ENCODE measurements at places on chromosomes 12 and 14.

GRCh38 chr14:52108823-52109222 is 40.0 kb upstream of the NID2 start:
- DNase-seq = no peak

- no peak for DNase-seq
These were observed 51.2 kb downstream of the KCNH5 start for GRCh38 chr14:62994096-62994495.

- DNase-seq = no peak
These were observed 183.3 kb upstream of the KRR1 start for GRCh38 chr12:75694534-75695268.

DNA sequence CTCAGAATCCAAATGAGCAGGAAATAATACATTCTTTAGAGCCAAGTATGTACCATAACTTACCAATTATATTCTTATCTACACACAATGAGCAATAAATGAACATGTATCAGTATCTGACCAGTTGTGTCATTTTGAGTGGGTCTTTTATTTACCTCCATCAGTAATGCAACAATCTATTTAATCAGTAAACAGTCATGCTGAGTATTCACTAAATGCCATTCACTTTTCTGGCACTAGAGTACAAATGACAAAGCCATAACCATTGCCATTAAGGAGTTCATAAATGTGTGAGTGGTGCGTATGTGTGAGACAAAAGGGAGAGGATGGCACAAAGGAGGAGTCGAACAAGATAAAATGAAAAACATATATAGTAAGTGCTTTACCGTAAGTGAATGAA is 1.5 kb upstream of the STRAP start:
- no peak for DNase-seq

GRCh38 chr14:72518809-72519377 is 375.0 kb downstream of the DPF3 start:
- DNase-seq = no peak

DNA sequence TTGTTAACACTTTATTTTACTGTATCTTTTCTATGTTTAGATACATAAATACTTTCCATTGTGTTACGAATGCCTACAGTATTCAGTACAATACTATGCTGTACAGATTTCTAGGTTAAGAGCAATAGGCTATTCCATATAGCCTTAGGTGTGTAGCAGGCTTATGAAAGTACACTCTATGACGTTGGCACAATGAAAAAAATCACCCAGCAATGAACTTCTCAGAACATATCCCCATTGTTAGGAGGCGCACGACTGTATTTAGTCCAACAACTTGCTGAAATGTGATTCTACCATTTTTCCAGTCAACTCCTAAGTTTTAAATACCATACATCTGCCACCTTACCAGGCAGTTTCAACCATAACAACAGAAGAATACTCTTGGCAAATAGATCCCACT is 1.8 kb downstream of the PARP11 start:
- DNase-seq = no peak

DNA sequence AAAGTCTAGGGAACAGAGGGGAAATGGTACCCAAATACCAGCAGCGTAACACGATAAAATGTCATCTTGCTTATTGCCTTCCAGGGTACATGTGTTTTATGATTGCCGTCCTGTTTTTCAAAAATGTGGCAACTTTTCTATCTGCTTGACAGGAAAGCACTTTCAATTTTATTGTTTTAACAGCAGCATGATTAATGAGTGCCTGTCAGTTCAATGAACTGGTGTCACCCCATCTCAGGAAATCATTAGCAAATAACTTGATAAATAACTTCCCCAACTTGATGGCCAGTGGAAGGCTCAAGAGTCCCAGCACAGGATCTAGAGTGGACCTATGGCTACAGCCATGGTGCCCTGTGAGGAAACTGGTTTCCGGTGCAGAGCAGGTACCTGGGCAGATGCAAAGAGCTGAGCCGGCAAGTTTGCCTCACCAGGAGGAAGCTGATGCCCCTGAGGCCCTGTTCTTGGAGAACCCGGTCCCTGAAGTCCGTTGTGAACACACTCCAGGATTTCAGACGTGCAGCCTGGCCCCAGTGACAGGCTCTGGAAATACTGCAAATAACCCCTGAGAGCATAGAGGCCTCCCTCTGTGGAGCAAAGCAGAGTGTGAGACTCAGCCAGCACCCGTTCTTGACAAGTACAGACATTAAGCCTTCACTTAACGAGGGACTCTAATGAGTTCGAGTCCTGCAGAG is 173.5 kb upstream of the SFSWAP start:
- no peak for DNase-seq

- peak; percentile 5 for DNase-seq
These were observed 36.2 kb upstream of the MEG3 start for GRCh38 chr14:100789460-100790417.

- no peak for DNase-seq
These were observed 22.3 kb downstream of the CRADD start for GRCh38 chr12:93699271-93700145.

- DNase-seq = no peak
These were observed 144.6 kb downstream of the SUDS3 start for GRCh38 chr12:118521036-118521370.

DNA sequence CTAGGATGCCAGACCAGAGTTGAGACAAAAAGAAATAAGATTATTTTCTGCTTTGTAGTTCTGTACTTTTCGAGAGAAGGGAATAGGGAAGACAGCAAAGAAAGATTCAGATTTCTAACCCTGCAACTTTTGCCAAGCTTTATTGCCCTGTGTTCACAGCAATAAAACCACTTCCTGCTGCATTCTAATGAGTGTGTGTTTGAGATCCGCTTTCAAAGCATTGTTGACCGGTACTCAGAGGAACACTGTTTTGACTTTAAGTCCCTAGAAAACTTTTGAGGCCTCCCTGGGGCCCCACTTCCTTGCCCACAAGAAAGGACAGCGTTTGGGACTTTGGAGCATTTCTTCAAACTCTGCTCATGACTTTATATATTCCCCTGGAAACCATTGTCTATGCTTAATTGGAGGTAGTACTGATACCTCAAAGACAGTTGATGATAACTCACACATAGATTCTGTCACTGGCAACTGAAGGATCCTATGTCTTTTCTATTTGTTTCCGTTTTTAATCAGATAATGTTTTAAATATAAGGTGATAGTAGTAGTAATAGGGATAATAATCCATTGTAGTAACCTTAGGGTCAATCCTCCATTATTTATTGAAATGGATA is 1.3 kb downstream of the RNASE6 start:
- no peak for DNase-seq

GRCh38 chr12:30794020-30794419 is 39.3 kb upstream of the CAPRIN2 start:
- DNase-seq = no peak
